GM20000 (cell line): ENCODE measurements at places on chromosomes 3 and 15.

DNA sequence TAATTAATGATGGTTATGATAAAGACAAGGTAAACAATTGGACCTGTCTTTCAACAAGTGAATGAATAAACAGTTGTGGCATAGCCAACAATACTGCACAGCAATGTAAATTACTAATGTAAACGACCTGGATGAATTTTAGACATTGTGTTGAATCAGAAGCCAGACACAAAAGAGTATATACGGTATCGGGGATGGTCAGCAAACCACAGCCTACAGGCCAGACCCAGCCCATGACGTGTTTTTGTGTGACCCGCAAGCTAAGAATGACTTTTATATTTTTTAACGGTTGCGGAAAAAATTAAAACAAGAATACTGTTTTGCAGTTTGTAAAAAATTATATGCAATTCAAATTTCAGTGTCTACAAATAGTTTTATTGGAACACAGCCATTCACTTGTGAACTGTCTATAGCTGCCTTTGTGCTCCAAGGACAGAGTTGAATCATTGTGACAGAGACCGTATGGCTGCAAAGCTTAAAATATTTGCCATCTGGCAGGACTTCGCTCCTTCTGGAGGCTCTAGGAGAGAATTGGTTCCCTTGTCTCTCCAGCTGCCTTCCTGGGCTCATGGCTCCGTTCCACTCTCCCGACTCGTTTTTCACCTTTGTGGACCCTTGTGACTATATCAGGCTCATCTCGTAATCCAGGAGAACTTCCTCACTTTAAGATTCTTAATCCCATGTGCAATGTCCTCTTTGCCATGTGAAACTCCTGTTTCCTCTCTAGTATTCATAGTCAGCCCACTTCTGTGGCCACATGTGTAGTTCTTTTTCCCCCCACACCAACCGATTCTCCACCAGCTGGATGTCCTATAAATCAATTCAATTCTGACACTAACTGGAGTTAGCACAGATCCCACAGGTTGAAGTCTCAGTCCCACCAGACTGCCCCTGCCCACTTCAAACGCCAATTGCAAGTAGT is 72.7 kb downstream of the CMTM8 start:
- no peak for DNase-seq

- DNase-seq, result no peak
Observed at GRCh38 chr15:82127581-82127980, 81.8 kb upstream of the MEX3B start.

DNA sequence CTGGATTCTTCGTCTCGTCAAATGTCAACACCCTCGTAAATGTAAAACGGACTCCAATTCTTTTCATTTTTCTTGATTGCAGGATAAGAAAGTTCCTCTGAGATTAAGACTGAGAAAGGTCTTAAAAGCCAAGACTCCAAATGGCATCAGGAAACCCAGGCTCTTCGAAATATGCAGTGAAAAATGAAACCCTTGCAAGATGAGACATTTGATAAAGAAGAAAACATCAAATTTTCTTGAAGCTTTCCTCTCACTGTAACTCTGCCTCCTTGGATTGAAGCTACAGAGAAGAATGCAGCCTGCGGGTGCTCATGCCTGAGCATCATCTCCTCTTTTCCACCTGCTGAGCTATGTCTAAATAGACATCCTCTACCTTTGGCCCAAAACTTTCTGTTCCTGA is 342.4 kb upstream of the THBS1 start:
- no peak for DNase-seq

DNA sequence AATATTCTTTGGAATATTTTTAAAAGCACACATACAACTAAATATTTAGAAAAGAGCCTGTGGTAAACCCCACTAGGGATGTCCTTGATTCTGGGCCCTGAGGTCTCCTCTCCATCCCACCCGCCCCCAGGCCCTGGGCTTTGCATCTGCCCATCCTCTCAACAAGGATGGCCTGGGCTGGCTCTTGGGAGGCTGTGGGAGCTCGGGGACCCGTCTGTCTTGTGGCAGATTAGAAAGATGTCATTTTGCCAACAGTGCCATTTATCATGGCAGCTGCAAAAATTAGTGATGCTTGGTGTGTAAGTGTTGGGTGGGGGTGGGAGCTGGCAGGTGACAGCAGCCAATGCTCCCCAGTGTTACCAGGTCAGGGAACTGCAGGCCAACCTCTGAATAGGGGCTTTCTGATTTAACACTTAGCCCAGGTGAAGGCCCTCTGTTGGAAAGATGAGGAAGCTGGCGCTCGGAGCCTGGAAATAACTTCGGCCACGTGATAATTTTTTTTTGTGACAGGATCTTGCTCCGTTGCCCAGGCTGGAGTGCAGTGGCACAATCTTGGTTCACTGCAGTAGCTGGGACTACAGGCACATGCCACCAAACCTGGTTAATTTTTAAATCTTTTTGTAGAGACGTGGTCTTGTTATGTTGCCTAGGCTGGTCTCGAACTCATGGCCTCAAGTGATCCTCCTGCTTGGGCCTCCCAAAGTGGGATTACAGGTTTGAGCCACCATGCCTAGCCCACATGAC is 16.9 kb upstream of the CSPG4 start:
- DNase-seq, result no peak

- no peak for DNase-seq
Observed at GRCh38 chr3:32937331-32937730, 14.1 kb upstream of the CCR4 start.

DNA sequence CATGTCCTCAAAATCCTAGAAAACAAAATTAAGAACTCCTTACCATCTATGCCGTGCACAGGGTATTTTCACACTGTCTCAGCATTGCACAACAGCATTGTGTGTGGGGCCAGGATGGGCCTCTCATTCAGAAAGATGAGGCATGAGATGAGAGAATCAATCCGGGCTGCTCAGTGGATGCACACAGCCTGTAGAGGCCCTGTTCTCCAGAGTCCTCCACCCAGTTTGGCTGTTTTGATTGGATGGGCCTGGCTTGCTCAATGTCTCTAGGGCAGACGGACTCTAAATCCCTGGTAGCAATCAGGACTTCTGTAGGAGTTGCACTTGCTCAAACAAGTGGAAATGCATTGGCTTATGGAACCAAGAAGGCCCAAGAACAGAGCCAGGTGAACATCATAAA is 20.2 kb upstream of the CPNE9 start:
- no peak for DNase-seq

DNA sequence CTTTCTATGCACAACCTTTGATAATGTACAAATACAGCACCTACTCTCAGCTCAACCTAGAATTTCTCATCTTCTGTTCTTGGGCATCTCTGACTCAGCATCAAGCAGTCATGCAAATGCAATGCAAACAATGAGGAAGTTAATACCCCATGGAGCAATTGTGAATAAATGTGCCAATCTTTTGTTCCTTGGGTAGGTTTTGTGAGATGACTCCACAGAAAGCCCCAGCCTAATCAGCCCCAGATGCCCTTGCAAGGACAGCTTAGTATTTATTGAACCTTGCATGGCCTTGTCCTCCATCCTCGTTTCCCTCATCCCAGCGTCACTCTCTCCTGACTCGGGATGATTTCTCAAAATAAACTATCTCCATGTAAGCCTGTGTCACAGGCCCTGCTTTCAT is 494.7 kb upstream of the NECTIN3 start:
- no peak for DNase-seq

- no peak for DNase-seq
Observed at GRCh38 chr15:38671675-38672254, 107.2 kb upstream of the RASGRP1 start.

DNA sequence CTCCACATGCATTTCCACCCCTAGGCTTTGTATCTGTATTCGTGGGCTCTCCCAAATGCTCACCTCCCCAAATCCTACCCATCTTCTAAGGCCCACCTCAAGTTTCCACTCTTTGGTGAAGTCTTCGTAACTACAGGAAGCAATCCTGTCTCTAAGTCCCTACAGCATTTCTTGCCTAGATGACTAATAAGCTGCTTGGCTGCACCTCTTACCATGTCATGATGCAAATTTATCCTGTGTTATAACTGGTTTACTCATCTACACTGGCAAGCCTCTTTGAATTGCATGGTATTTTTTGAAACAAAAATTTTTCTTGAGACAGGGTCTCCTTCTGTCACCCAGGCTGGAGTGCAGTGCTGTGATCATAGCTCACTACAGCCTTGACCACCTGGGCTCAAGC is 73.3 kb downstream of the SETMAR start:
- DNase-seq, result no peak

- DNase-seq, result peak; percentile 22
Observed at GRCh38 chr3:168847291-168847883, 751.7 kb upstream of the GOLIM4 start.

DNA sequence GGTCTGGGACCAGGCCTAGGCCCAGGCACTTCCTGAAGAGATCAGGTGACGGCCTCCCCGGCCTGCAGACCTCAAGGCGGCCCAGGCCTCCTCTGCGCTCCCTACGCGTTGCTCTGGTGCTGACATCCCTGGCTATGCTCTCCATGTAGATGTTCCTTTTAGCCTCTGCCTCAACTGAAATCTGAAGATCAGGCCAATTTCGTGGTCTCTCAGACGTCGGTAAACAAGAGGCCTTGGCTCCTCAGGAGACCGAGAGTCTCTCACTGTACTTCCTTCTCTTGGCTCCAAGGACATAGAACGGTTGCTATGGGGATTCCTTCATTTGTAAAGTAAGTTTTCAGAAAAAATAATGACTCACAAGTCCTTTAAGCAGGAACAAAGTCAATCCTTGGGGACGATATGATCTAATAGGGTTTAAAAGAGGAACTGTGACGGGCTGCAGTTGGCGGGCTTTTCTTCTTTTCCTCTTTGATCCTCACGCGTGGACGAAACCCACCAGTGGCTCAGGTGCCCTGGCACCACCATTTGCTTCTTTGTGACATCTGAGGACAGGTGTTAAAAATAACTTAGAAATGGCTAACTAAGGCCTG is 55.6 kb upstream of the CGNL1 start:
- DNase-seq, result no peak

- DNase-seq, result no peak
Observed at GRCh38 chr3:11705049-11705448, 61.3 kb upstream of the VGLL4 start.

GRCh38 chr3:19159966-19160635 is 11.8 kb downstream of the KCNH8 start:
- no peak for DNase-seq

DNA sequence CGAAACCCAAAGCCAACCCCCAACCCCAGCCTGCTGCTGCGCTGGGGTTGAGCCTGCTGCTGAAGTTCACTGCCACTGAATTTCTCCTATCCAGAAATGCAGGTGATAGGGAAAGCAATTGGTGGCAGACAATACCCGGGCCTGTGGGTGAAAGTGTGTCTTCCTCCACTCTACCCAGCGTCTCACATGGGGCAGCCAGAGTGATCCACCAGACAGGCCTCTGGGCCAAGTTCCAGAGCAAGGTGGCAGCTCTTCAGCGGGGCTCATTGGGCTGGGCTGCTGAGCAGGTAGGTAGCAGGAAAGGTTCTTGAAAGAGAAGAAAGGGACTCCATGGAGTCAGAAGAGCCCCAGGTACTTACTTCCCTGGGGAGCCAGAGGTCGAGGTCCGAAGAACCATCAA is 6.0 kb downstream of the ADCY5 start:
- DNase-seq, result no peak

DNA sequence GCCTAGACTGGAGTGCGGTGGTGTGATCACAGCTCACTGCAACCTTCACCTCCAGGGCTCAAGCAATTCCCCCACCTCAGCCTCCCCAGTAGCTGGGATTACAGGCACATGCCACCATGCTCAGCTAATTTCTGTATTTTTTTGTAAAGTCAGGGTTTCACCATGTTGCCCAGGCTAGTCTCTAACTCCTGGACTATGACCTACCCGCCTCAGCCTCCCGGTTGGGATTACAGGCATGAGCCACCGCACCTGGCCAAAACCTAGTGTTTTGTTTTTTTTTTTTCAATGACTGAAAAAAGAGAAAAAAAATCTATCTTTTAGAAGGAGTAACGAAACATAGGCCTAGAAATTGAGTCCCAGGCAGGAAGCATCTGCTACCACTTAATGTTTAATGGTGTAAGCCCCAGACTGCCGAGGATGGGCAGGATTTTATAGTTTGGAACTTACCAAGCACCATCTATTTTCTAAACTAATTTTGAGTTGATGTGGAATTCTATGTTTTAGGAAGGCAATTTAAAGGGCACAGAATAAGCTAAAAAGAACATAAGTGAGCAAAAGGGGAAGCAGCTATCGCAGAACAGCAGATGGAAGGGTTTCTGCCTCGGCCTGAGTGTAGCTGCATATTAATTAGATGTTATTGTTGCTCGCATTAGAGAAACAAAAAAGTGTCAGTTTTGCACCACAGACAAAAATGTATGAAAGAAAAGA is 24.2 kb upstream of the CA12 start:
- DNase-seq, result no peak

GRCh38 chr3:128683957-128684356 is 33.3 kb upstream of the RPN1 start:
- no peak for DNase-seq

DNA sequence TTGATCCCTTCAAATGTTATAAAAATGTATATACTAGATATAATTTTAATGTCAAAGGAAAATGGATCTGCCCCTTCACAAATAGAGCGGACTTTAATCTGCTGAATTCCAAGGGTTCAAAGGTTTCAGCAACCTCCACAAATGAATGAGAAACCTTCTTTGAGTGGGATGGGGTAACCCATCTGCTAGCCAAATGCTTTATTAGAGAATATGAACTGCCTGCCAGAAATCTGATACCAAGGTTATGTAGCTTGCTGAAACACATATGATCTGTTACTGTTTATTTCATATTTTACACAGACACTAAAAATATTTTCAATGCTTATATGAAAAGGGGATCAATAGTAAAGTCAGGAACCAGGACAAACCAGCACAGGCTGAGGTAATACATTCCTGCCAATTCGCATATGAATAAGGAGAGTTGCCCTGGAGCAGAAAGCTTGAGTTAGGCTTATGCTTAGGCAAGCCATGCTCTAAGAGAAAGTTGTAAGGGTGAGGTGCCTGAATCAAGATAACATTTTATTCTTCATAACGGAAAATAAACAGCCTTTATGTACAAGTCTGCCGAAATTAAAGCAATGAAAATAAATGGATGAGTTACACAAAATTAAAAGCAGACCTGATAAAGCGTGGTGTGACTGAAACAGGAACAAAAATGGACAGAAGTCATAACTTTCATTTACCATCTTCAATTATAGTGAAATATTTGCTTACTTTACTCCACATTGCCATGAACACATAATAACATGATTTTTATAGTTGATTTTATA is 26.5 kb downstream of the PLOD2 start:
- no peak for DNase-seq

DNA sequence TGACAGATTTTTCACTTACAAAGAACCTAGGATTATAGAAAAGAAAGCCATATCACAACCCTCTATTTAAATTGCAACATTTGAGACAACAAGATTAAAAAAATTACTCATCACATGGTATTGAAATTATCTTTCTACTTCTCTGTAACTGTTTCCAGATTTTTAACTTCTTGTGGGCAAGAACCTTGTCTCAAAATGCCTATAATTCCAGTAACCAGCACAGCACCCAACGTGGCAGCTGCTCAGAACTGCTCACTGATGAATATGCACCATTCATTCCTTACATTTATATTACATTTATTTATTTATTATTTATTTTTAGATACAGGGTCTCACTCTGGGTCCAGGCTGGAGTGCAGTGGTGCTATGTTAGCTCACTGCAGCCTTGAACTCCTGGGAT is 216.1 kb downstream of the THRB start:
- DNase-seq, result no peak
